NCI-H1105 (cell line): ENCODE measurements at places on chromosomes 2 and 18.

DNA sequence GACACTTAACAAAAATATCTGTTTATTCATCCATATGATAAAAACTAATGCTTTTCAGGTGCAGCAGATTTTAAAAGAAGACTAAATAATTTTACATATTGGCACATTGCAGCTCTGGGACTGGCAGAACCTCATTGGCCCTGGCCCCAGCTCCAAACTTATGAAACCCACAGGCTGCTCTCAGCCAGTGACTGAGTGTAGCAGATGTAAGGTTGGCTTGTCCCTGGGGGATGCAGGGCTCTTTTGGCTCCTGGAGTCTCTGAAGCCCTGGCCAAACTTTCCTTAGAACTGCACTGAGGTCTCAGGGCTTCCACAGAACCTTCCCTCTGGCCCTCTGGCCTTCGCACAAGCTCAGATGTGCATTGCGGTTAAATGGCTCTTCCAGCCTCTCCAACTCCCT is 725.0 kb upstream of the SOX11 start:
- no peak for DNase-seq

GRCh38 chr18:11751341-11752115 is 62.5 kb downstream of the GNAL start:
- no peak for DNase-seq

DNA sequence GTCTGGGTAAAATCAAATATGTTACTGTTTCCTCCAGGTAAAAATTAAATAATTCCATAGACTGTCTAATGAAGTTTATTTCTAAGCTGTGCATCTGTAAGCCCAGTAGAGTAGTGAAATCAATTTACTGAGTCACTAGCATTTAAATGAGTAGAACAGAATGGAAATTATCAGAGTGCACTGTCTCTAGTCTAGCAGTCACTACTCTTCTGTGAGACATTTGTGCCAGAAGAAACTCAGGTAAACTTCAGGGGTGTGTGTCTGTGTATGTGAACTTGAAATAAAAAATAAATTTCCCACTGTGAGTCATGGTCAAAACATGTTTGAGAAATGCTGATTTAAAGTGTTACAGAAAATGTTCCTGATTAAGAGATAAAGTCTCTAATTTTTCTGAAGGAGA is 146.4 kb downstream of the RIF1 start:
- no peak for DNase-seq

DNA sequence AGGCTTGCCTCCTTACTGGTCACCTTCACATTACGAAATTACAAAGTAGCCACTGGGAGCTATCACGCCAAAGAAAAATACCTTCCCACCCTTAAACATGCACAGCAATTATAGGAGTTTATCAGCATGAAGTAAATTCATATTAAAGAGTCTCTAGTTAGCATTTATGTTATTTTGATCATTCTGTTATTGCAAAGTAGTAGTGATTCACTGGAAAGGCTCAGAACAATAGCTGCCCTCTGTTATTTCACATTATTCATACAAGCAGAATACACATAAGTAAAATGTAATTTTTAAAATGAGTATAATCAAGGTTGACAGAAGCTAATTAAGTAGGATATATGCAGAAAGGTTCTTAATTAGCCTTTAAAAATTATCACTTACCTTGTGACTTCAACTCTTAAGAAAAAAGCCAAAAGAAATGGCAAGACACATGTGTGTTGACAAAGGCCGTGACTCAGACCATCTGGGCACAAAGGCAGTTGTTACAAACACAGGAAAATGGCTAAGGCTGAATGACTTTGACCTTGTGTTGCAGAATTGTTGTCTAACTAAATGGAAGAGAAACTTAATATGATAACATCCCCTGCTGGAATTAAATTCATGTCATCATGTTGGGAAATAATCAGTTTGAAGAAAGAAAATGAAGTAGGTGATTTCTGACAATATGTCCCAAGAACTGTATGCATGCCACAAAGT is 108.3 kb downstream of the ARL6IP6 start:
- no peak for DNase-seq

GRCh38 chr2:64472881-64473280 is 18.9 kb downstream of the LGALSL start:
- no peak for DNase-seq

GRCh38 chr2:43174368-43174916 is 52.0 kb downstream of the ZFP36L2 start:
- DNase-seq: no peak

GRCh38 chr2:214696681-214697080 is 112.8 kb downstream of the BARD1 start:
- no peak for DNase-seq

DNA sequence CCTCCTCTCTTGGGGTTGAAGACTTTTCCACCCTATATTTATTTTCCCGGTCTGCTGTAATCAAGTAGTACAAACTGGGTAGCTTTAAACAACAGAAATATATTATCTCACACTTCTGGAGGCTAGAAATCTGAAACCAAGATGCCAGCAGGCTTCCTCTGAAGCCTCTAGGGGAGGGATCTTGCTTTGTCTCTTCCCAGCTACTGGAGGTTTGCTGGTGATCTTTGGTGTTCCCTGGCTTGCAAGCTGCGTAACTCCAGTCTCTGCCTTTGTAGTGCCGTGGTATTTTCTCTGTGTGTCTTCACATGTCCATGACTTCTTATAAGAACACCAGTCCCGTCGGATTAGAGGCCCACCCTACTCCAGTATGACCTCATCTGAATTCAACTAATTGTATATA is 44.4 kb downstream of the MYO3B start:
- no peak for DNase-seq

DNA sequence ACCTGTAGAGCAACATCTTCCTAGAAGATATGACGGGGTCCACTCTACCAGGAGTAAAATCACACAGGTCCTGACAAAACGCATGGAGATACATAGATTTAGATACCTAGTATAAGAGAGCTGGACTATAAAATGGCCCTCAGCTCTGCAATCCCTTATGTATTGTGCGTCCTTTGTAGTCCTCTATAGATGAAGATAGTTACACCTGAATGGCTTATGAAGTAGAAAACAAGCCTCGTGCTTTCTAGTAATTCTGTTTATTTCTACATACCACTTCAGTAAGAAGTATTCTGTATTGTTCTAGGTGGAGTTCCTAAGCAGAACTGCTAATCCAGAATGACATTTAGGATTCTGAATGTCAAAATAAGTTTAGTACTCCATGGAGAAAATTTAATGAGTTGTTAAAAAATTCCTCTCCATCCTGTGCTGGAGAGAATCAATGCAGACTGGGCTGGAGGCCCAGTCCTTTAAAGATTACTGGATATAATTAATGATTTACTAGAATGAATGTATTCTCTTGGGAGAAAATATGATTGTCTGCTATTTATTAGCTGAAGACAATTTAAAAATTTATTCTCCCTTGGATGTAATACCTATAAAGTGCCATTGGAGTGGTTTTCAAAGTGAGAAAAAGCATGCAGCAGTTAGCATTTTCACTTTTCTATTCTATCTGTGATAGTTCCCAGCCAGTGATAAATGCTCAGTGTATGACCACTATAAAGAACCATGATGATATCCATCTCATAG is 147.3 kb upstream of the UNC80 start:
- no peak for DNase-seq

- DNase-seq: no peak
These were observed 159.2 kb downstream of the BCL2 start for GRCh38 chr18:63160172-63160995.

DNA sequence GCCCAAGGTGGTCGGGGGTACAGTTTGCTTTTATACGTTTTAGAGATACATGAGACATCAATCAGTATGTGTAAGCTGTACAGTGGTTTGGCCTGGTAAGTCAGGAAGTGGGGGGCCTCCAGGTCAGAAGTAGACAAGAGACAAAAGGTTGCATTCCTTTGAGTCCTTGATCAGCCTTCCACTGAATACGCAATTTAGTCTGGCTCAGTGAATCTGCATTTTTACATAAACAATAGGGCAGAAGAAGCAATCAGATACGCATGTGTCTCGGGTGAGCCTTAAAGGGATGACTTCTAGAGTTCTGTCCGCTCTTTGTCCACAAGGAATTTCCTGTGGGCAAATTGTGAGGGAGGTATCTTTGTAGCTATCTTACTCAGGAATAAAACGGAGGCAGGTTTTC is 87.2 kb downstream of the SOWAHC start:
- no peak for DNase-seq

- no peak for DNase-seq
These were observed 136.4 kb upstream of the COPS8 start for GRCh38 chr2:236949089-236949905.

GRCh38 chr2:201696151-201696659 is 2.2 kb downstream of the MPP4 start:
- no peak for DNase-seq

- peak; percentile 15 for DNase-seq
These were observed 133.5 kb upstream of the HAAO start for GRCh38 chr2:42925742-42926433.

DNA sequence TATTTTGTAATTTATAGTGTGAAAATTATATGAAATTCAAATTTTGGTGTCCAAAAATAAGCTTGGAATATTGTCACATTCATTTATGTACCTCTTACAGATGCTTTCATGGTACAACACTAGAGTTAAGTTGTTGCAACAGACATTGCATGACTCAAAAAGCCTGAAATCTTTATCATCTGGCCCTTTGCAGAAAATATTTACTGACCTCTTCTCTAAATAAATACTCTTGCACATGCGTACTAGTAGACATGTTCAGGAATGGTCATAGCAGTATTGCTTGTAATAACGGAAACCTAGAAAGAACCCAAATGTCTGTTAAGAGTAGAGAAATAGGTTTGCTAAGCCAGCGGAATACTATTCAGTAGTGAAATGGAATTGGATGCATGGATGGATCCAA is 60.4 kb downstream of the GALNT1 start:
- DNase-seq: no peak

- no peak for DNase-seq
These were observed 25.9 kb downstream of the GREB1 start for GRCh38 chr2:11559786-11560155.

GRCh38 chr18:14124689-14125088 is 7.5 kb downstream of the ZNF519 start:
- DNase-seq: no peak

DNA sequence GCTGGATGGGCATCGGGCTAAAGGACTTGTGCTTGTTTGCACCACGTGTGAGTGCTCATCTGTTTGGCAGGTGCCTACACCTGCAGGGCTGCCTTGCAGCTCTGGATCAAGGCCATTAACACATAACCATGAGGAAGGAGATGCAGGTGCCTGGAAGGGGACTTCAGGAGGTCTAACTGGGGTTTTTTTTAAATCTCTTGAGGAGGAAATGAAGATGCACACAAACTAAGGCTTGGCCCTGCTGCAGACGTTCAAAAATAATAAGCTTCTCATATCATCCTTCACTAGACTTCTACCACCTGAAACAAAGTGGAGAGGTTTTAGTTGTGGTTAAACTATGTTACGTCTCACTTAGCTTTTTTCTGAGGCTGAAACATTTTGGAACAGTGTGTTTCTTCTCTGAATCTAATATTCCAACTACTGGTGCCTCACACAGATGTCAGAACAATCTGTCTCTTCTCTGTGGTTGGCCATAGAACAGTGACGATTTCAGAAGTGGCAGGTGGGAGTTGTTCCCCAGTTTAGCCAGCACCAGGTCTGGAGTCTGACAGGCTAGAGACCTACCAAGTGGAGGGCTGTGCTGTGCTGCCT is 36.5 kb downstream of the BCL2L11 start:
- DNase-seq: no peak

GRCh38 chr2:9076210-9076609 is 72.7 kb upstream of the MBOAT2 start:
- DNase-seq: no peak

DNA sequence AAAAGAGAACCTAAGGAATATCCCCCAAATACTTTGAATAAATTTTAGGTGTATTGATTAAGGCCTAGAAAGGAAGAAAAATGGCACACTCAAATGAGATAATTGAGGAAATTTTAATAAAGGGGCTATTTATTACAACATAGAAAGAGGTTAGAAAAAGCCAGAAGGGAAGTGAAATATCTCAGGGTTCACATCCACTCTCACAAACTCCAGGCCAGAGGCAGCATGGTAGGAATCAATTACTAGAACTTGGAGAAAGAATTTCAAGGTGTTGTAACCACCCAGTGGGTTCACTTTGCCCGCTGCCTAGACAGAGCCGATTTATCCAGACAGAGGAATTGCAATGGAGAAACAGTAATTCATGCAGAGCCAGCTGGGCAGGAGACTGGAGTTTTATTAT is 617.5 kb upstream of the ACVR2A start:
- DNase-seq: no peak
